ENCODE measurements at places on chromosomes 2 and 18. TPM values are rescaled to one million over a fixed set of nuclear protein-coding genes. Genes with fewer than 3 reads are reported as not detected.

DNA sequence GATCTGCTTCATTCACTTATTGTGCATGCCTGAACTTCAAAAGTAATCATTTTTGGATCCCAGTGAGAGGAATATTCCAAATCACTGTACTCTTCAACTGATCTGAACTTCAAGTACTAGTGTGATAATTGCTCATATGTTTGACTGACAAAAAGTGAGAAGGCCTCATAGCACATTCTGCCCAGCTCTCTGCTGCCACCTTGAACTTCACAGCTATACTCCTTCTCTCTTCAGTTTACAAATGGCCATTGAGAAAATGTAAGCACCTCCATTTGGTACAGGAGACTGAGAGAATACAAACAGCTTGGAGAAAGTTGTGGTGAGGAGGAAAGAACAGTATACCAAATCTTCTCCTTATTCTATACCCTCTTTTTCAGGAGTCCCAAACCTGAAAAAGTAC lies 946.0 kb upstream of the CHAC2 start:
- H3K36me3 ChIP-seq, result no peaks in the 10 kb centered on the region
- H3K27ac ChIP-seq, result no peak overlapping the region
- H3K4me1 ChIP-seq, result no peaks in the 10 kb centered on the region
- no peak for DNase-seq
- H3K27me3 ChIP-seq, result no peaks in the 10 kb centered on the region

- no peak overlapping the region for H3K27ac ChIP-seq
- no peak for DNase-seq
- H3K4me3 ChIP-seq, result no peak overlapping the region
- peaks cover 2% of the 10 kb centered on the region for H3K27me3 ChIP-seq
- H3K4me1 ChIP-seq, result no peaks in the 10 kb centered on the region
These were observed 129.9 kb downstream of the BCL11A start for GRCh38 chr2:60423505-60423904.

- H3K4me3 ChIP-seq, result no peak overlapping the region
- peaks cover 18% of the 10 kb centered on the region for H3K27me3 ChIP-seq
- H3K36me3 ChIP-seq, result peaks cover 4% of the 10 kb centered on the region
- DNase-seq, result no peak
- no peak overlapping the region for H3K27ac ChIP-seq
These were observed 9.0 kb downstream of the CYBRD1 start for GRCh38 chr2:171531291-171531690.

Gene EMILIN1
- 0.86 TPM for total RNA-seq

- H3K27ac ChIP-seq, result no peak overlapping the region
- H3K27me3 ChIP-seq, result no peaks in the 10 kb centered on the region
- no peak overlapping the region for H3K4me3 ChIP-seq
These were observed 103.1 kb upstream of the APCDD1 start for GRCh38 chr18:10351219-10351818.

DNA sequence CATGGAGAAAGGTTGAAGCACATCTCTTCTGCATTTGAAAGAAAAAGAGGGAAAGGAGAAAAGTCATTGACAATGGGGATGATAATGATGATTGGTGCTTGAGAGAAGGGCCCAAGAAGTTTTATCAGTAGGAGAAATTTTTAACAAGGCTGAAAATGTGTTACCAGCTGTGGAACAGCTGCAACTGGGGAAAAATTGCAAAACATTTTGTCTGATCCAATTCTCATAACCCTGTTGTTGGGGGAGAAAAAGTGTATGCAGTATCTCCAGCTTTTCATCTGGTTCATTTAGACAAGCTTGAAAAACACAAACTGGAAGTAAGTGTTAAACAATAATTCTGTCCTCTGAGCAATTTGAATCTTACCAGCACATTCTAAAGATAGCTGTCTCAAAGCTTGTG lies 92.7 kb downstream of the CSRNP3 start:
- DNase-seq, result no peak
- no peak overlapping the region for H3K4me3 ChIP-seq
- no peaks in the 10 kb centered on the region for H3K36me3 ChIP-seq
- peaks cover 4% of the 10 kb centered on the region for H3K27me3 ChIP-seq
- H3K4me1 ChIP-seq, result no peaks in the 10 kb centered on the region
- no peak overlapping the region for H3K27ac ChIP-seq

Data from naive thymus-derived CD8-positive, alpha-beta T cell (primary cell).